ENCODE measurements at places on chromosomes 11 and 22.

DNA sequence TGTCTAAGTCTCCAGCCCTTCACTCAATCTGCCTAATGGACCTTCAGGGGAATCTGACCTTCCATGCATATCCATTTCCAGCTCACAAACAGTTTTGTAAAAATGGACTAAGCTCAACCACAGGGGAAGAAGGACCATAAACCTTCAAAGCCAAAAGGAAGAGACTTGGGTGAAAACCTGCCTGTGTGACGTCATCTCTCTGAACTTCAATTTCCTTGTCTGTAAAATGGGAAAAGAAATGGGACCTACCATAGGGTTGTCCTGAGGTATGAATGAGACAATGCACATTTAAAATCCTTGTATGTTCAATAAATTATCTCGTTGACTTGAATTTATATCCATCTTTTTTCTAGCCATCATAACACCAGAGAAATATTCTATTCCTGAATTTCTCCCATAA lies 370.7 kb downstream of the INSC start:
- DNase-seq = no peak

DNA sequence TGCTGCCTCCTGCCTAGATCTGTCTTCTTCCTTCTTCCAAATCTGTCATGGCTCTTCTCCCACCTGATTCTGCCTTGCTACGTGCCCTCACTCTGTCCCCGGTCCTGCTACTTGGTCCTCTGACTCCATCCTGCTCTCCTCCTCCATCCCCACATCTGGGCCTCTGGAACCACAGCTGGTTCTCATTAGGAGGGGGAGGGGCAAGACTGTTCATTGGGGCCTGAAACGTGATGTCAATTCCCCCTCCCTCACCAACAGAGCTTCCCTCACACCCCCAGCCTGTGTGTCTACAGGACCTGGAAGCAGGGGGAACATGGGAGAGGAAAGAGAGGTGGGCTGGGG lies 9.1 kb downstream of the DCHS1 start:
- DNase-seq = no peak

DNA sequence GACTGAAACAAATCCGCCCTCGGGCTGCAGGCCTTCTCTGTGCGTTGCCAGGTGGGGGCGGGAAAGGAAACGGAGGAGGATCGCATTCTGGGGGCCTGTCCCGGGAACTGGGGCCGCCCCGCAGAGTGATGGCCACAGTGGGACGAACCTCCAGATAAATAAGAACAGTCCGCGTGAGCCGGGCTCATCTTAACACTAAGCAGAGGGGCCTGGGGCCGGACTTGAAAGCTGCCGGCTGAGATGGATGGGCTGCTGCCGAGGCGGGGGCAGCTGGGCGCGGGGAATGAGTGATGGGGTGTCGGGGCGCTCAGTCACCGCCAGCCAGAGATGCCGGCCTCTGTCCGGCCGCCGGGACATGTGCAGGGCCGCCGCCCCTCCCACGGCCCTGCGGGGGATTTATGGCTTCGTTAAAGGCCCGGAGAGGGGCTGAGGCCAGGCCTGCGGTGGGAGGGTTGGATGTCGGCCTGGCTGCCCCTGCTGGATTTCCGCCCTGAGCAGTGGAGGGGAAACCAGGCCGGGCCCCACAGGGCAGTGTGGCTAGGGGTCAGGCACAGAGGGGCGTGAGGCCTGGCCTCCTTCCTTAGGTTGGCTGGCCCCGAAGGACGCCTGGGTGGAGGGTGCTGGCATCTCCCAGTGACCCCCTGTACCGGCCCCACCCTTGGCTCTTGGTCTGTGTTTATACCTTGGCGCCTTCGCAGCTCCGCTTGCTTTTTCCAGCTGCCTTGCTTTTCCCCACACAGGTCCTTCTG lies 45.3 kb upstream of the CD82 start:
- no peak for DNase-seq

- DNase-seq = no peak
Measured at GRCh38 chr11:35523331-35523768, 2.1 kb downstream of the PAMR1 start.

DNA sequence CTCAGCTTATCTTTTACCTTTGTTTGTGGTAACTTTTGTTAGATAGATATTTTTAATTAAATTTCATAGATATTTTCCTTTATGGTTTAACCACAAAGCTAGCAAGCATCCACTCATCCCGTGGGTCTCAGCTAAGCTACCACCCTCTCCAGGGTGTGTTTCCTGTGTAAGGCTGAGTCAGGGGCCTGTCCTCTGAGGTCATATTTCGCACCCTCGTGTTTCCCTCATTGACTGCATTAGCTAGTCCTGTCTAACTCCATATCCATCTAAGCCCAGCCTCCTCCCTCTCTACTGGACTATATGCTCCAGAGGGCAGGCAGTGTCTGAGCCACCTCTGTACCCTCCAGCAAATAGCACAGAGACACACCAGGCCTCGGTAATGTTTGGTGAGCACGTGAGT lies 16.7 kb downstream of the XRRA1 start:
- DNase-seq = no peak

GRCh38 chr11:125871391-125872137 lies 15.9 kb upstream of the HYLS1 start:
- DNase-seq = peak; percentile 55

DNA sequence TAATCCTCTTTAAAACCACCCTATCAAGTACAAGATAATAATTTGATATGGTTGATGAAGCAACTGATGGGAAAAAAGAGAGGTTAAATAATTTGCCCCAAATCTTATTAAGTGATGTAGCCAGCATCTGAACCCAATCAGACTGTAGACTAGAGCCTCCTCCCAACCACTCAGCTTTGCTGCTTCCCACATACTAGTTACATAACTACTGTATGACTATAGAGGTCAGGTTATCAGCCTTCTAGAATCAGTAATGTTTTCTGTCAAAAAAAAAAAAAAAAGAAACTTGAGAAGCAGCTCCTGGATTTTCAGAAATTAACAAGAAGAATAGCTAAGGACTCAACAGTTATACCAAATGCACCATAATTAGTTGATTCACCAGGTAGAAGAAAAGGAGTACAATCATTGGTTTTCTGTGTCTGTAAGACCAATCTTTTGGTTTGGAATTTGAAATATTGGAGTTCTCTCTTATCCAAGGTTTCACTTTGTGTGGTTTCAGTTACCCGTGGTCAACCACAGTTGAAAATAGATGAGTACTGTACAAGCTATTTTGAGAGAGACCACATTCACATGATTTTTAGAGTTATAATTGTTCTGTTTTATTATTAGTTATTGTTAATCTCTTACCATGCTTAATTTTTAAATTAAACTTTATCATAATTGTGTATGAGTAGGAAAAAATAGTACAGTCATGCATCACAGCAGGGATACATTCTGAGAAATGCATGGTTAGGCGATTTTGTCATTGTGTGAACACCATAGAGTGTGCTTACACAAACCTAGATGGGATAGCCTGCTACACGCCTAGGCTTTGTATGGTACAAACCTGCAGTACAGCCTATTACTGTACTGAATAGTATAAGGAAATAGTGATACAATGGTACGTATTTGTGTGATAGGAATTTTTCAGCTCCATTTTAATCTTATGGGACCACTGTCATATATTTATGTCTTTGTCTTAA lies 72.2 kb downstream of the PDHX start:
- no peak for DNase-seq

GRCh38 chr11:134207538-134208239 lies 16.1 kb downstream of the NCAPD3 start:
- no peak for DNase-seq

- DNase-seq = no peak
Measured at GRCh38 chr11:74932797-74933196, 16.1 kb downstream of the XRRA1 start.
